CD4-positive, alpha-beta T cell treated with Interleukin-15 for 1 hour (primary cell): ENCODE measurements at places on chromosomes 16 and 17.

GRCh38 chr17:80568246-80568645, 23.6 kb downstream of the RPTOR start:
- DNase-seq = no peak

GRCh38 chr16:11091021-11091785, 146.8 kb downstream of the CLEC16A start:
- DNase-seq = no peak

- DNase-seq = no peak
Observed at GRCh38 chr16:14641206-14641605, 8.5 kb downstream of the BFAR start.

- DNase-seq = no peak
Observed at GRCh38 chr17:42342242-42343008, 45.8 kb downstream of the STAT3 start.

GRCh38 chr17:2057175-2057759, 2.4 kb downstream of the HIC1 start:
- no peak for DNase-seq

DNA sequence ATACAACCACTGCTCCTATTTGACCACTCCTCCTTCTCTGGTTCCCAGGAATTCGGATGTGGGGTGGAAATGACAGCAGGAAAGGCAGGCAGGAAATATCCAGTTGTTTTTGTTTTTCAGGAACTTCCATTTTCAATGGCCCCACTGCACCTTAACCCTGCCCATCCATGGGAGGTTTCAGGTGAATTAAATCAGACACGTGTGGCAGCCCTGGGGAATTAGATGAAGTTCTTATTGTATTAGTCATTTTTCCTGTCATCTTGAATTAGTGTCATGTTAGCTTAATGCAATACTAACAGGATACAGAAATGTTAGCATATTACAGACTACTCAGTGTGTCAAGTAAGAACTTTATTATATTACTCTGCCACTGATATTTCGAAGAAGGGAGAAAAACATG, 146.4 kb downstream of the CHD9NB start:
- DNase-seq = no peak

- no peak for DNase-seq
Observed at GRCh38 chr16:87849419-87850008, 19.8 kb downstream of the SLC7A5 start.

DNA sequence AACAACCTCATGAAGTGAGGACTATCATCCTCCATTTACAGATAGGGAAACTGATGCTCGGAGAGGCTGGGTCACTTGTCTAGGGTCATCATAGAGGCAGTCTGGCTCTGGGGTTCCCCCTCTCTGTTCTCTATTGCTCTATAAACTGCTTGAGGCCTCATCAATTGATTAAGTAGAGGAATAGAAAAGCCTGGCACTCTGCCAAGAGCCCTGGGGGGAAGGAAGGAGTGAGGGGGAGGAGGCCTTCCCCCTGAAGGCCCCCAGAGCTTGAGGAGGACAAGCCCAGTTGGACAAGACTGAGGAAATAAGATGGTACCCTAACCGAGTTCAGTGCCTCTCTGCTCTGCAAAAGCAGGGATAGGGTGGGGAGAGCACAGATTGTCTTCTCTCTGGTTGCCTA, 21.0 kb downstream of the SDK2 start:
- DNase-seq = no peak

- DNase-seq = no peak
Observed at GRCh38 chr17:65931246-65932149, 260.4 kb downstream of the CEP112 start.

DNA sequence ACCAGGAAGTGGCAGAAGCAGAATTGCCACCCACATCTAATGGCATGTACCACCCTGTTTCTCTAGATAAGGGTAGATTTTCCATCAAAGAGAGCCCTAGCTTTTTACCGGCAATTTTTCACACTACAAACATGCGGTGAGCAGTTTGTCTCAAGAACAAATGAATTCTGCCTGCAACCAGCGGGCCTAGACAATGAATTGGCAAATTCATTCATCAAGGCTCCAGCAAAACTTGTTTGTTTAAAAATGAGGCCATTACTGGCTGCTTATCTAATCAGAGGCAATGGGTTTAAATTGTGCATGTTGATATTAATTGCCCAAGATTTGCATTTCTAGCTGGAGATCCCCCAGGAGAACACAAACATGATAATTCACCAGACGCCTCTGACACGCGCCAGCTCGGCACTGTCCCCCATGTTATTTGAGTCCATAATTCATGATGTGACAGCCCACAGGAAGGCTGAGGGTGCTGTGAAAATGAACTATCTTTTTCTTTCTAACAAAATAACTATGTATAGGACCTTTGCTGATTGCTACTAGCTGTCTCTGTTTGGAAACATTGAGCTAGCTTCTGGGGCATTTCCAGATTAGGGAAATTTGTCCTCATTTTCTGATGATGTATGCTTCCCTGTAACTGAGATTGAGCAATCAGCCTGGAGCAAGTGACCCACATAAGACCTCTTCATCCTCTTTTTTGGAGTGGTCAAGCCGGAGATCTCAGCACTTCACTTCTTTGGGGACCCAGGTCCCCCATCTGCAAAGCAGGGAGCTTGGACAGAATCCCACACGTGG, 80.8 kb downstream of the CNGB1 start:
- DNase-seq = no peak

DNA sequence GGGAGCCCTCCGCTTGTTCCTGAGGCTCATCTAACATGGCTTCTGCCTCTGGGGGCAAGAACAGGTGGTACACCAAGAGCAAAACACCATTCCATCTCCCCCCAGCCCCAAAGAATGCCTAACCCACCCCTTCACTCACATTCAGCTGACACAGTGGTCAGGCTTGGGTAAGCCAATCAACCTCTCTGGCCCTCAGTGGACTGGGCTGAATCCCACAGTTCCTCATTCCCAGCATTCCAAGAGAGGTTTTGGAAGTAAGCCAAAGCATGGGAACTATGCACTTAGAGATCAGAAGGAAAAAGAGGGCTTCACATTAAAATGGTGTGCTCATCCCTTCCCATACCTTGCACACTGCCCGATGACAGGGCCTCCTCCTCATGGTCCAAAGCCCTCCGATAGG, 7.8 kb downstream of the PIGS start:
- DNase-seq = no peak

DNA sequence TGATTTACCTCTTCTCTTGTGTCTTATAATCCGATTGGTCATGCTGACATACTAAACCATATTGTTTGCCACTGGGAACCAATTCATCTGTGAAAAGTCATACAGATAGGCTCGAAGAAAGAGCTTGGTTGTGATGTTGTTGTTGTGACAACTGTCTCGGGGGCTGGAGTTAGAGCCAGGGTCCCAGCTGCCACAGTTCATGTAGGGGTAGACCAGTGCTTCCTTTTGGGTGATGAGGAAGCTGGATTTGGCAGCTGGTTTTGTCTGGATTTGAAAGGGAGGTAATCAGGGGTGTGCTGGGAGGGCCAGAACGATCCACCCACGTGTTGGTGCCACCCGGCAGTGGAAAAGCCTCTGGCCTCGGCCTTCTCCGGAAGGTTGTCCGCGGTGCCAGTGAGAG, 438.1 kb downstream of the WWOX start:
- no peak for DNase-seq
